ENCODE measurements at places on chromosomes 11 and 22.

DNA sequence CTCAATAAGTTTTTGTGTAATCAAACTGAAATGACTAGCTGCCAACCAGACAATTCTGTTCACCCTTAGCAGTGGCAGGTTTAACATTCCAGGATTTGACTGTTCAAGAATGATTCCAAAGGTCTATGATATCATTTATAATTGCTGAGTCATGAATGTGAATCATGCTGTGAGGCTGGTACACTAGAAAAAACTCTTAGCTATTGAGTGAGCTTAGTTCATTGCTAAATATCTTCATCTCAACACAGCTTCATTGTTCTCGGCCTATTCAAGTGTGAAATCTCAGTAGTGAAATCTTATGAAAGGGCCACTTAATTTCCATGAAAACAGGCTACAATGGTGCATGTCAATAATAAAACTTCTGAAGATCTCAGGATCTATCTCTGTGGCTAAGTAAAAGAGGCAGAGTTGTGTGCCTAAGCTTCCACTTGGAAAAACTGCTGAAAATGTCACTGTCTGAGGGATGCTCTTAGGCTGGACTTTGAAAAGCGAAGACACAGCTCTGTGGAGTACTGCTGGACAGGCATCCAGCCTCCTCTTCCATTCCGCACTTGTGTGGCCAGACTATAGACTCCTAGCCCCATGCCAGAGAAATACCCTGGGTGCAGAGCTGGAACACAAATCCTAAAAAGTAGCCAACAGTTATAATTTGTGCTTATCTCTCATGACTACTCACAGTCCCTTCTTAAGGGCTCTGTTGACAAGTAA is 12.8 kb downstream of the AQP11 start:
- DNase-seq = no peak

DNA sequence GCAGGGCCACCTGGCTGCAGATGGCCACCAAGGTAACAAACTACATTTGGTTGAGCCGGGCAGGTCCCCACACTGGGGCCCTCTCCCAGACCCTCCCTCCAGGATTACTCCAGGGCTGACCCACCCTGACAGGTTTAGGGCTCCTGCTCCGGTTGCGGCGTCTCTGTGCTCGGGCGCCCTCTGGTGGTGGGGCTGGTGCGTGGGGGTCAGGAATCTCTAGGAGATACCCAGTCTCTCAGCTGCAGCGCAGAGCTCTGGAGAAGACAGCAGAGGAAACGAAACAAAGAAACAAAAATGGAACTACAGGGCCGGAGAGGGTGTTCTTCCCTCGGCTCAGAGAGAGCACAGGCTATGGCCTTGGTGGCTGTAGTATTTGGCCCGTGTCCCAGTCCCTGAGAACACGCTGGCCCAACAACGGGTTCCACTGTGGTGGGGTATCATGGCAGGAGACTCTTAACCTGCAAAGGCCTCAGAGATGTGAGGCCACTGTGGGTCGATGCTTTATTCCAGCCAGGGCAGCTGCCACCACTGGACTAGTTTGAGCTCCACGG is 2.4 kb downstream of the C11orf96 start:
- peak; percentile 84 for DNase-seq

GRCh38 chr22:20963201-20964052 is 3.6 kb upstream of the AIFM3 start:
- no peak for DNase-seq

- no peak for DNase-seq
These were observed 4.2 kb downstream of the SLC25A1 start for GRCh38 chr22:19174106-19175025.

DNA sequence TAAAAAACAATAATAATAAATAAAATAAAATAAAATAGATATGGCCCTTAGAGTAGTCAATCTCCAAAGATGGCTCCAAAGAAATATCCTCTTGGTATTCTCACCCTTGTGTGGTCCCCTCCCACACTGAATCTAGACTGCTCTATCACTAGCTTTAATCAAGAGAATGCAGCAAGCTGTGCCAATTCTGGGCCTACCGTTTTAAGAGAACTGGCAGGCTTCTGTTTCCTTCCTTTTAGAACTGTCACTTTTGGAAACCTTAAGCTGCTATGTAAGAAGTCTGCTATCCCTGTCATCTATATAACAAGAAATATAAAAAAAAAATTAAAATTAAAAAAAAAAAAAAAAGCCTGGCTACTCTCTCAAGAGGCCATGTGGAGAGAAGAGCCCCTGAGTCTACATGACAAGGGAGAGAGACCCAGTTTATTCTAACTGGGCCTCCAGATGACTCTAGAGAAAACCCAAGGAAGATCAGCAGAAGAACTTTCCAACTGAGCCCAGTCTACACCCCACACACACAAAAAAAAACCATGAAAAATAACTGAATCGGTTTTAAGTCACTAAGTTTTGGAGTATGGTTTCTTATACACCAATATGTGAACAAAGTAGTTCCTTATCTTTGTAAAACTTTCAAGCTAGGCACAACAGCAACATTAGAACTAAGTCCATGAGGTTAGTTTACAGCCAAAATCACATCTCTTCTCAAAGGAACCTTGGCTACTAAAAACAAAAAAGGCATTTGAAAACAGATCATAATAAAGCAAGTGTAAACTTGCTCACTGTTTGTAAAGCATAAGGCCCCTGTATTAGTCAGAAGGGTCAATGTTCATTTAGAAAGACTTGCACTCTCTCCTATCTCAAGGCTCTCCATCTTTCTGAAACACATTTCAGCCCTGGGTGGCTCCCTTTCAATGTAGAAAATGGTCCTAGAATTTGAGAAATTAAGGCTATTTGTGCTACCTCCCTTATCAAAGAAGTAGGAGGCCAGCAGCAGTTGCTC is 67.3 kb downstream of the AMBRA1 start:
- no peak for DNase-seq

GRCh38 chr11:58564231-58564630 is 11.4 kb downstream of the LPXN start:
- no peak for DNase-seq

DNA sequence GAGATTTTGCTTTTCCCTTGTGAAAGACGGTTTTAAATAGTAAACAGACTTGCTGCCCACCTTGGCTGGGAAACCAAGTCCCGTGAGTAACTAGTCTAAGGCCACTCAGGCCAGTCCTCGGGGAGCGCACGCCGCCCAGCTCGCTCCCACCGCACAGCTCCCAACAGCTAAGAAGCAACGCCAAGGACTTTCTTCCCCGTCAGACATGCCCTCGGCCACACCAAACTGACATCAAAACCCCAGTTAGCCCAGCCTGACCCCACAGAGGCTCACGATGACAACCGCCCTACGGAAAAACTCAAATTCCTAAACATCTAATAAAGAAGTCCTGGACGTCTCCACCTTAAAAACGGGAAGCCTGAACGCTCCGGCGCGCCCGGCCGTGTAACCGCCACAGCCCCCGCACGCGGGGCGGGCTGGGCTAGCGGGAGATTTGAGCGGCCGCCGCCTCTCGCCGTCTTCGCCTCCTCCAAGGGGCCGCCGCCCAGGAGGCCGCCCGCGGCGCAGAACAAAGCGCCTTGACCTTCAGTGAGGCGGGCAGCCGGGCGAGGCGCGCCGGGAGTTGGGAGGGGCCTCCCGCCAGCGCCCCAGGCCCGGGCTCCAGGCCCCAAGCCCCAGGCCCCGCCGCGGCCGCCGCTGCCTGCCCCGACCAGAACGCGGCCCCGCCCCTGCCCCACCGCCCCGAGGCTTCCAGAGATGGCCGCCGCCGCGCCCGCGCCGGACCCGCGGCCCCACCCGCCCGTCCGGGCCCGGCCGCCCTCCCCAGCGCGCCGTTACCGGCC is 486 bp downstream of the NAP1L4 start:
- DNase-seq = no peak

- no peak for DNase-seq
These were observed 7.1 kb upstream of the VPREB1 start for GRCh38 chr22:22237521-22237920.

DNA sequence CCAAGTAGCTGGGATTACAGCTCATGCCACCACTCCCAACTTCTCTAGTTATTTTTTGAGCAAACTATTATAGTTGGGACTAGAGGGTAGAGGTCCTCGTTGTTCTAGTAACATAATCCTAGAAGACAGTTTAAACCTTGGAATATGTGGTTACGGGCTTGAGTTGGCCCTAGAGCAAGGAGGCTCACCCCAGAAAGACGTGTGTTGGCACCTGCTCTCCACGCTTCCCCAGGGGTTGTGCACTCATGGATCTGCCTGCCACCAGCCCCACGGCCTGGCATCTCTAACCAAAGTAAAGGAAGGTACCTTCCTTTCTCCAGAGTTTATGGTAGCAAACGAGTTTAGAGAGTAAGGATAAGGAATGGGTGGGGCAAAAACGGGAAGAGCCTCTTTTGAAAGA is 79.0 kb downstream of the SCN3B start:
- DNase-seq = no peak

- no peak for DNase-seq
These were observed 28.7 kb upstream of the CTR9 start for GRCh38 chr11:10722307-10722706.

DNA sequence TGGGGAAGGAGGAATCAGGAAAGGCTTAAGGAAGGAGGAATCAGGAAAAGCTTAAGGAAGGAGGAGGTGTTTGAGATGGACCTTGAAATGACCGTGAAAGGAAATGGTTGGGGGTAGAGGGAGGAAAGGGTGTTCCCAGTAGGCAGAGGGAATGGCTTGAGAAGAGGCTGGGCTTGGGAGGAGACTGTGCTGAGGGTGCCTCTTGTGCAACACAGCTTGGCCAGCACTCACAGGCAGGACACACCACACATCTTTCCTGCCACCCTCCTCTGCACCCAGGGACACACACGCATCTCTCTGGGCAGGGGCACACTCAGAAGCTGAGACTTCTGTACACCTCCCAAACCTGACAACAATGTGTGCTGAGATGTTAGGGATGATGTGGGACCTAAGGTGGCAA is 151.4 kb downstream of the FBXO7 start:
- no peak for DNase-seq

- no peak for DNase-seq
These were observed 215.1 kb upstream of the BLID start for GRCh38 chr11:122331079-122331478.

DNA sequence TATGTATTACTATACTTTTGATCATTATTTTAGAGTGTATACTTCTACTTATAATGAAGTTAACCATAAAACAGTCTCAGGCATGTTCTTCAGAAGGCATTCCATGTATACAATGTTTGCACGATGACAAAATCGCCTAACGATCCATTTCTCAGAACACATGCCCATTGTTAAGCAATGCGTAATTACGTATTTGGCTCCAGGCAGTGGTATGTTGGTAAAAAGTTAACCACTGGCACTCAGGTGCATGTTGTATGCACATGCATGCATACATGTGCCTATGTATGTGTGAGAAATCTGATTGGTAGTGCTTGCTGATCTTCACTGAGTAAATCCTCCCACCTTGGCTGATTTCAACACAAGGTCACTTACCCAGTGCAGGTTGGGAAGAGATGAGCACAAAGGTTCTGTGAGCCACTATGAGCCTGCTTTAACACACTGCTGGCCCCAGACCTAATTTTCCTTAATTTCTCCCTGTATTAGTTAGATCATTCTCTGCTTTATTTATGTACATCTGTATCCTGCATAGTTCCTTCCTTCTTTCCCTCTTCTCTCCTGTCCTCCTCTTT is 164.6 kb downstream of the ARHGAP42 start:
- no peak for DNase-seq

DNA sequence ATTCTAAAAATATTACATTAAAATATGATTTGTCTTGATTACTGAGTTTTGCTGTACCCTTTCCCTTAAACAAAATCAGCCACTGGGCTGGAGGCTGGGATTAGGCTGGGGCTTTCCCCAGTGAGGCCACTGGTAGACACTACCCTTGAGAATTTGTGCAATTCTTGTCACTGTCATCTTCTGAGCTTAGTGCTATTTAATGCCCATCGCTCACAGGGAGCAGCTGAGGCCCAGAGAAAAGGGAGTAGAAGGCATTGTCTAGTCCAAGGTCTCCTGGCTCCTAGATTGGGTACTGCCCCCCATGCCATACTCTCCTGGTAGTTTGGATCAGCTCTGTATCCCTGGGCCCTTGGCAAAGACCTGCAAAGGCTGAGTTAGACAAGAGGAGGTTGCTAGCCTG is 6.7 kb downstream of the CHRM1 start:
- no peak for DNase-seq

DNA sequence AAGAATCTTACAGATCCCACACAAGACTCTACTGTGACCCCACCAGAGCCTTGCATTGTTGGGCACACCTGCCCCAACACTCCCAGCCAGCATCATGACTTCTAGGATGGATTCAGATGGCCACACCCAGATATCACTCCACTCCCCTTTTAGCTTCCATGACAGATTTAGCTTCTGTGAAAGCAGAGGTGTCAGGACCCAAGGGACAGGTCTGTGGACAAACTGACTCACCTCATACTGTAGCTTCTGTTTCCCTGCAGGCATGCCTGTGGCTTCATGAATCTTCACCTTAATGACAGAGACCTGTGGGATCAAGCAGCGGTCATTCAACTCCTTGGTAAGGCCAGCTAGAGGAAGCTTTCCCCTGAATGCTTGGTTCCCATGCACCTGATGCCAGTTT is 8.5 kb upstream of the TBC1D10A start:
- DNase-seq = no peak

DNA sequence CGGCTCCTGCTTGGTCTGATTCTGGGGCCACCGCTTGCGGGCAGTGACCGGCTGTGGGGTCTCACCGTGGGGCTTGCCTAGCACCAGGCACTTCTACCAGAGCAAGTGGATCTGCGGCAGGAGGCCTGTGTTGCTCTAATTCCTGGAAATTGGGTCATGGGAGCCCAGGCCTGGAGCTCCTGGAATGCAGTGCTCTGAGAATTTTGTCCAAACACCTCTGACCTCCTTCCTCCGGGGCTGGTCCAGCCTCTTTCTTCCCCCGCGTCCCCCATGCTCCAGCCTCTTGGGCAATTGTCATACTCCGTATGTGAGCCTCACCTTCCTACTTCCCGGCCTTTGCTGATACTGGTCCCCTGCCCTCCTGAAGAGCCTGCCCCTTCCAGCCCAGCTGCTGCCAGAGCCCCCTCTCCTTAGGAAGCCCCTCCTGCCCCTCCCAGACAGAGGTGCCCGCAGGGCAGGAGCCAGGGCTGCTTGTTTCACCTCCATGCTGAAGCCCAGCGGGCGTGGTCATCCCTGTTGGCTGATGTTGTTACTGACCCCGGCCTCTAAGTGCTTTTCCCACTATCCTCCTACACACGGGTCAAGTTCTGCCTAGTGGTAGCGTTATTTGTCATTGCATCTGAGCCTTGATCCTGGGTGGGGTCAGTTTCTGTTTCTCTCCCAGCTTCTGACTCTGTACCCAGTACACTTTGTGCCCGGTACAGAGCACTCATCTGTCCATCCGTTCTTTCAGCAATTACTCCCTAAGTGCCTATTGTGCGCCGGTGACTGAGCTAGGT is 9.6 kb downstream of the MGAT3 start:
- DNase-seq = no peak

- DNase-seq = no peak
These were observed 207.8 kb upstream of the CCDC90B start for GRCh38 chr11:83493917-83494316.

GRCh38 chr11:66071381-66071801 is 1.3 kb downstream of the PACS1 start:
- DNase-seq = no peak

- DNase-seq = peak; percentile 14
These were observed 113.9 kb upstream of the TMEM45B start for GRCh38 chr11:129701706-129702105.

Measured in D341Med (cell line).